Mesenteric fat pad (tissue), 1 donor: ENCODE measurements at places on chromosomes 1 and 21.

GRCh38 chr1:230226814-230227213 lies 159.8 kb downstream of the GALNT2 start:
- DNase-seq = no peak

DNA sequence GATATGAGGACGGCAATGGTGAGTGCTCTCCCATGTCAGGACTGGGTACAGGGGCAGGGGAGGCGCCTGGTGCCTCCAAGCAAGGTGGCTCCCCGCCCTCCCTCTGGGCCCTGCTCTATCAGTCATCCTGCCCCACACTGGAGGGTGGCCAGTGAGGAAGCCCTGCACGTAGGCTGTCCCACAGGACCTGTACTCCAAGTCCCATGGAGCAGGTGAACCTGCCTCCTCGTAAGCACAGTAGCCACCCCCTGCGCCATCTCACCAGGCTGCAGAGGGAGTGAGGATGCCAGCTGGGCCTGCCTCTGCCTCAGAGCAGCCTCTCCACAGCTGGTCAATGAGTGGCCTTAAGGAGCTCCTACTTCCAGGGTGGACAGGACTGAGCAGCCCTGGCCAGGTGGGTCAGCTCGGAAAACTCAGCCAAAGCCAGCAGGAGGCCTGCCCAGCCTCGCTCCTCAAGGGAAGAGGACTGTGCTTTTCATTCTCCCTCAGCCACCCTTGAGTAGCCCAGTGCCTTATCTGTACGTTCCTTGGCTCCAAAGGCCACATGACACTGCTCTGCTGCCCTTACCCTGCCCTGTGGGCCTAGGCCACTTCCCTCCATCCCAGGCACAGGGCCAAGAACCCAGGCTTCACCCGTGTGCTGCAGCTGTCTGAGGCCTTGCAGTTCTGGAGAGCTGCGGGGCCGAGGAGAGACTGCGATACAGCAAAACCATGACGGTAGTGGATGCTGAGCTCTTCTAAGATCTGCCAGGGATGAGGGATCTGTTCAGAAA lies 39.6 kb downstream of the SLC45A1 start:
- no peak for DNase-seq

GRCh38 chr1:181064011-181064623 lies 24.4 kb upstream of the IER5 start:
- no peak for DNase-seq

- no peak for DNase-seq
These were observed 144.0 kb downstream of the FMN2 start for GRCh38 chr1:240235521-240236288.

GRCh38 chr1:206761159-206761768 lies 9.3 kb upstream of the IL19 start:
- DNase-seq = no peak

DNA sequence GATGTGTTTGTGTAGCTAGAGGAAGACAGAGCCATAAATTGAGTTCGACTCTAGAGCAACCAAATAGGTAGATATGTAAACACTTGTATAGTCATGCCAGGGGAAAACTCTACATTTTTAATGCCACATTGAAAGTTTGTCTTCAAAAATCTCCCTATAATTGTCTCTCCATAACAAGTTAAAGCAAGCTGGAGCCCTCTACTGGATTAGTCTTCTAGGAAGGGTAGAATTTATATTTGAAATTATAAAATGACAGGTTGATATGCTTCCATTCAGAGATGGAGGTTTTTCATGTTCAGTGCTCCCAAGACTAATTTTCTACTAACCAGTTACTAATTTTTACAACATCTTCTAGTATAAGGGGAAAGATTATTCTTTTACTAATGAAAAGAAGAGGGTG lies 13.1 kb upstream of the COL24A1 start:
- no peak for DNase-seq

DNA sequence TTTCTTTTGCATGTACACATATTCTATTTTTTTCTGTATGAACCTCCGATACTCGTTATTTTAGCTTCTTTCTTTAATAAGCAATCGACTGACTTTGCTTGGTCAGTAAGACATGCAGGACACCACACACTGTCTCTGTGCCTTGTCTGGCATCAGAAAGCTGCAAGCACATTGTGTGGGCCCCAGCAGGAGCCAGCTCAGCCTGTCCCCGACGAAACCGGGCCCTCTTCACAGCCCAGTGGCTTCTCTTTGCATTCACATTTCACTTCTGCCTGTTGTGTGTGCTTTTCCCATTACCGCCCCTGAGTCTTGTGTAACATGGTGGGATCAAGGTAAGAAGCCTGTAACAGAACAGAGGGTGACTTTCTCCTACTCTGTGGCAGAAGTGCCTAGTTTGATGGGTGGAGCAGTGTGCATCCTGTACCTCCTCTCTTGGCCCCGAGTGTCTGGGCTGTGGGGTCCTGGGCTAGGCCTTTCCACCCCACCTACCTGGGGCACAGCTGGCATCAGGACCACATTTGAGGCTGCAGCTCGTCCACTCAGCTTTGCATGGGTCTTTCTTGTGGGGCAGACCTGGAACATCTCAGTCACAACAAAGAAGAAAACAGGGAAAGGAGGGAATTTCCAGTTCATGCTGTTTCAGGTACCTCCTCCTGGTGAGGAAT lies 118.9 kb upstream of the COL6A1 start:
- no peak for DNase-seq

GRCh38 chr1:98382986-98383740 lies 278.4 kb upstream of the SNX7 start:
- DNase-seq = no peak

- no peak for DNase-seq
These were observed 93.7 kb downstream of the ITPKB start for GRCh38 chr1:226645279-226645976.

DNA sequence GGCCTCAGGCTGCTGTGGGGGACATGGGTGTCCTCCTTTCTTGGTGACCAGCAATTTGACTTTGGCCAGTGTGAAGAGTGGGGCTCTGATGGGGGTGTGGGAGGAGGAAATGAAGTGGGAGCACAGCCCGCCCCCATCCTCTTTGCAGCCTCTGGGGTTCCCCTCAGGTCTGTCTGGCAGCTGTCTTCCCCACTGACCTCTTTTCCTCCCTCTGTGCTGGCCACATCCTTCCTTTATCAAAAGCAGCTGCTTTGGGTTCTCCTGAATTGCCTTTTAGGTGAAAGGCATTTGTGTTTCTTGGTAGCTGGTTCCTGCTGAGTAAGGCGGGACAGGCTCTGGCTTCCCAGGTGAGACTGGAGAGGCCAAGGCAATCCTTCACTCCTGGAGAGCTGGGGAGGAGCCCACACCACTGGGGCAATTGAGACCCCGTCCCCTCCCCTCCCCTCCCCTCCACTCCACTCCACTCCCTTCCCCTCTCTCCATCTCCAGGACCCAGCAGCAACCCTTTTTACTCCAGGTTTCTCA lies 24.9 kb downstream of the PCAT6 start:
- DNase-seq = no peak

GRCh38 chr1:234079896-234080295 lies 175.4 kb downstream of the SLC35F3 start:
- DNase-seq = no peak

DNA sequence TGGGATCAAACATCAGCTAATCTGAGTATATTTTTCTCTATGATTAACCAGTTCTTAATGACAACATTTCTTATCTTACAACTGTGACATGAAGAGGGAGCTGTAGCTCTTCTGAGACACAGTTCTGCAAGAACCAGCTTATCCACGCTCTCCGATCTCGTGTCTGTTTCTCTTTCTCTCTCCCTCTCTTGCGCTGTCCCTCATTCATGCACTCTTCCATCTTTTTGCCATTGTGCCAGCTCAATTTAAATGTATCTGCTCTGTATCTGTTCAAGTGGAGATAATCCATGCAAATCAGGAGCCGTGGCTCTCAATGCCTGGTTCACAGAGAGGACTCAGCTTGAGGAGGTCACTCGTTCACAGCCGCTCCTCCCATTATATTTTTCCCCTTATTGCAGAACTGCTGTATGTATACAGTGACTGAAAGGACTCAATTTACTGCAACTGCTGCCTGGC lies 494.7 kb upstream of the ADGRL2 start:
- DNase-seq = no peak

GRCh38 chr1:198850196-198850595 lies 211.4 kb downstream of the PTPRC start:
- DNase-seq = no peak

- no peak for DNase-seq
These were observed 5.7 kb downstream of the IPO9 start for GRCh38 chr1:201834621-201835020.

DNA sequence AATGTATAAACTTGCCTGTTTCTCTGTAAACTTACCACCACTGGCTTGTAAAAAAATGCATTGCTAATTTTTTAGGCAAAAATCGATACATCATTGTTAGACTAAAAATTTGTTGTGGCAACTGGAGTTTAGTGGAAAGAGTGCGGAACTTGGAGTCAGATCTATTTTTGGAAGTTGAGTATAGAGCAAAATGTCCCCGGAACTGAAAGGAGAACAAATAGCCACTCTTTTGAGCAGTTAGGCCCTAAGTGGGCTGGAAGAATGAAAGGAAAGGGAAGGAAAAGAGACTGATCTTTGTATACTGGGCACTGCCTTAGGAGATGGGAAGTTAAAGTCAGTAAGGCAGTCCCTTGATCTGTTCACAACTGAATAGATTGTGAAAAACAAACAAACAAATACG lies 30.2 kb downstream of the OPTC start:
- DNase-seq = no peak

DNA sequence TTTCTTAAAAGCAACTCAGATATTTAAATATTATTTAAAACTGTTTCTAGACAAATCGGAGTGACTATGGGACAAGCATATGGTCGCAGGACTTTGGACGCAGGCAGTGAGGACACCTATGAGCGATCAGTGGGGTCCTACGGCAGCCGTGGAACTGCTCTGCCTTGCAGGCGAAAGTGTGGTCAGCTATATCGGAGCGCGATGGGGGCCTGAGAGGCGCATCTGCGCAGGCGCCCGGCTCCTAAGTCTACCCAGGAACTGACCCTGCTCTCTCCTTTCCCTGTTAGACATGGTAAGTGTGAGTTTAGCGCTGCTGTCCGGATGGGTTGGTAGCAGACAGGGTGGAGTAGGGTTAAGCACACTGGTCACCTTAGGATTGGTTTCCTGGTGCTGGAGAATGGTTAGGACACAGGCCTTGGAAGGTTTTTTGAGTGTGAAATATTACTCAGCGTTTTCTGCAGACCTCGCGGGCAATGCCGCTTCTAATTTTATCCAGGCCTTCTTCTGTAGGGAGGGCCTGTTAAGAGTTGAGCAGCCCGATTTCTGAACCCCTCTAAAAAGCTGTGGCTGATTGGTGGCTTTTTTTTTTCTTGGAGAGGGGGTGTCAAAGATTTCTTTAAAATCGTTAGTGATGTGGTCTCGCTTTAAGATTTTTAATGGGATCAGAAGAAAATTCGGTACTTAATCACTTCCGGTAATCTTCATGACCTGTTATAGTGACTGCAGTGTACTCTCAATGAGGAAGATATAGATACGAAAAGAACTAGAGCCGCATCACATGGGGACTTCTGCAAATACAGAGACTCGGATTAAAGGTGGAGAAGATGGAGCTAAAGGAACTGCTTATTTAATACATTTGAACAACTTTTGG lies at the start of gene RABGGTB:
RABGGTB (plus strand) TSS at position 274 of the 871 bp plus-strand sequence; CDS start at position 290, 16 bp downstream.
- peak; percentile 97 for DNase-seq

DNA sequence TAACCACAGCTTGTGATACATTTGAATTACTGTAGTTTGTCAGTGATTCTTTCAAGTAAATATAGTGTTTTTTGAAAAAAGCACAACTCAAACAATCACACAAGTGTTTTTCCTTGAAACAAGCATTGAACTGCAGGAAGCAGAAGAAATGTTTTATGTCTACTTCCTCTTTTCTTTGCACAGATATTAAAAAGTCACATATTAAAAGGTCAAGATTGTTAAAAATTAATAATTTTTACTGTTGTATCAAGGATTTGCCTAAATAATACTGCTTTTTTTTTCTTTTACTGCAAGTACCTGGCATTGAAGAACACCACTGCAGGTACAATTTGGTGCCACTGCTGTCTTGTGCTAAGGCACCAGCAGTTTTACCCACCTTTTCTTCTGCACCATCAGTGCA lies 214.2 kb upstream of the C1orf105 start:
- no peak for DNase-seq

GRCh38 chr21:28974531-28975227 lies 18.0 kb downstream of the LTN1 start:
- DNase-seq = no peak

DNA sequence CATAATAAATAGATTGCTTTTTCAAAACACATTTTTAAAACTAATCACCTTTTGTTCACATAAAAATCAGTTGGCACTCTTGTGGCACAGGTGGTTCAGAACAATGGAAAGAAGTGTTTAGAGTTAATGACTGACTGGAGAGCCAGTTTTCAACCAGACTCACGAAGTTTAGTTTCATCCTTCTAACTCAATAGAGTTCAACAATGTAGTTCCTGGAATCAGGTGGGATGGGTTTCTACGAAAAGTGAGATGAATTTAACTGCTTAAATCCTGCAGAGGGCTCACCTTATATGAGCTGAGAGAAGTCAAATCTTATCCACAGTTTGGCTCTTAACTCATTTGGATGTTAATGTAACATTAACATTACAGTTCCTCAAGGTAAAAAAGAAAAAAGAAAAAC lies 116.5 kb downstream of the SMYD2 start:
- DNase-seq = no peak

GRCh38 chr1:28096210-28097099 lies 8.0 kb upstream of the EYA3 start:
- DNase-seq = no peak

DNA sequence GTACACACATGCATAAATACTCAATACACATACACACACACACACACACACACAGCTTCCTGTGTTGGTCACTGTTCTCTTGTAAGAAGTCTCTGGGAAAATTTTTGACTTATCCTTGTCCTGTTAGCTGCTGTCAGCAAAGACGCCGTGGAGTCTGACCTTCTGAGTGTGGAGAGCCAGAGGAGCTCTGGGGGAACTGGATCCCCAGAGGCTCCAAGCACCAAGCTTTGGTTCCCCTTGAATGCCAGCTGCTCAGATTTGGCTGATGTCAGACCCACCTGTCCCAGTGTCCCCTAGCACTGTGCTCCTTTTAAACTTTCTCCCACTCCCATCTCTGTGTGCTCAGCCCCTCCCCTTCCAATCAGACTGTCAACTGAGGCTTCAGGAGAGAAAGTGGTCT lies 319.1 kb downstream of the CAMTA1 start:
- DNase-seq = no peak

- no peak for DNase-seq
These were observed 7.3 kb downstream of the FCRLB start for GRCh38 chr1:161728376-161729226.
